ENCODE measurements at places on chromosomes 2 and 18. TPM values are rescaled to one million over a fixed set of nuclear protein-coding genes. Genes with fewer than 3 reads are reported as not detected.

- H3K27ac ChIP-seq = no peak overlapping the region
- H3K4me1 ChIP-seq = peaks cover 20% of the 10 kb centered on the region
- no peak for DNase-seq
- no peaks in the 10 kb centered on the region for H3K27me3 ChIP-seq
- H3K36me3 ChIP-seq = no peaks in the 10 kb centered on the region
These were observed 77.3 kb downstream of the XDH start for GRCh38 chr2:31337197-31337596.

DNA sequence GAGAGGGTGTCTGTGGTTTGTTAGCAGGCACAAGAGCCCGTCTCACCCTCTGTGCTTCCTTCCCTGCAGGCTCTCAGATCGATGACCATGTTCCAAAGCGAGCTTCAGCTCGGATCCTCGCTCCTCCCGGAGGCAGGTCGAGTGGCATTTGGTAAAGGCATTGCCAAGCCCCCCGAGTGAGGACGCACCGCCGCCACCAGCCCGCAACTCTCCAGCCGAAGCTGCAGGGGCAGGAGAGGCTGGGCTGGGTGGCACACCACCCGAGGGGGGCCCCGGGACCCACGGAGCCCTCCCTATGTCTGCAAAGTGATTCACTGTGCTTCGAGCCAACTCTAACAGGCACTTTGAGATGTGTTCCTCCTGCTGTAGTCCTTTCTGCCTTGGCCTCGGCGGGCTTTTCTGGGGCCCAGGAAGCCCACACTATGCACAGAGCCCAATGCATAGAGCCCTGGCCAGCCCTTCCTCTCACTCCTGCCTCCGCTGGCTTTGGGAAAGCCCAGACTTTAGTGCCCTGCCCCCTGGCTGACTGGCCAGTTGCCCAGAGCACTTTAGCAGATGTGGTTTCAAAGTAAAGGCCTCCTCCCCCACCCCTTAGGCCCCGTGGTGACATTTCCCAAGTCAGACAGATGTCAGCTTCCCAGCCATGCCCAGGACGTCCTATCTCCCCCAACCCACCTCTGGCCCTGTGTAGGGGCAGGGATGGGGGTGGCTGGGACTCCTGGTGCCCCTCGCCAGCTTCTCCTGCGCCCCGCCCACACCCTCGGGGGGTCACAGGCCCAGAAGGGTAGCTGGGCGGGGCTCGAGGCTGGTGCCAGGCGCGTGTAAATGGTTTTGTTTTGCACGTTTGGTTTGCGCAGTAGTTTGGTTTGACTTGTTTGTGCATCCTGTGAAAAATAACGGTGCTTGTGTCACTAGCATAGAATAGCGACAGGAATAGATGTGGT is 23.3 kb upstream of the MAPRE3 start:
- peaks cover 81% of the 10 kb centered on the region for H3K27me3 ChIP-seq
- no peaks in the 10 kb centered on the region for H3K4me1 ChIP-seq
- DNase-seq = peak; percentile 52
- H3K4me3 ChIP-seq = no peak overlapping the region

GRCh38 chr2:117855886-117856285 is 41.4 kb downstream of the DDX18 start:
- H3K27ac ChIP-seq = no peak overlapping the region
- H3K4me1 ChIP-seq = peaks cover 13% of the 10 kb centered on the region
- DNase-seq = no peak
- no peaks in the 10 kb centered on the region for H3K36me3 ChIP-seq
- peaks cover 35% of the 10 kb centered on the region for H3K27me3 ChIP-seq

GRCh38 chr2:122023059-122023864 is 267.8 kb downstream of the TSN start:
- H3K27me3 ChIP-seq = peaks cover 27% of the 10 kb centered on the region
- no peak for DNase-seq
- H3K36me3 ChIP-seq = no peaks in the 10 kb centered on the region
- H3K4me1 ChIP-seq = peaks cover 11% of the 10 kb centered on the region
- H3K27ac ChIP-seq = no peak overlapping the region

DNA sequence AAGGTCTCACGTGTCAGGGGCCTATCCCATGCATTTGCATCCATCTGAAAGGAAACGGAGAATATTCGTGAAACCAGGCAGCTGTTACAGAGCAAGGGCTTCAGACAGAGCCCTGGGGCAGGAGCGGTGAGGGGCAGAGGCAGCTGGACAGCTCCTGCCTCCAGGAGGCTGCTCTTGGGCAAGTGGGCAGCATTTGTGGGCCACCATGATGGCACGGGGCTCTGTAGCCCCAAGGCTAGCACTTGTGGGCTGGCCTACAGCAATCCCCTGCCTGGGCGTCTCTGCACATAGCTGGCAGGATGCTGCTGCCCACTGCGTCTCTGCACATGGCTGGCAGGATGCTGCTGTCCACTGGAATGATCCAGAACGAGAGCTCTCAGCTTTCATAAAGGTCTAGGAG is 52.8 kb upstream of the PTMA start:
- H3K27ac ChIP-seq = no peak overlapping the region
- H3K36me3 ChIP-seq = no peaks in the 10 kb centered on the region
- no peaks in the 10 kb centered on the region for H3K4me1 ChIP-seq

GRCh38 chr18:11909591-11910026 is 1.5 kb upstream of the MPPE1 start:
- H3K36me3 ChIP-seq = peaks cover 26% of the 10 kb centered on the region
- H3K27me3 ChIP-seq = no peaks in the 10 kb centered on the region
- peaks cover 13% of the 10 kb centered on the region for H3K4me1 ChIP-seq
- DNase-seq = no peak

DNA sequence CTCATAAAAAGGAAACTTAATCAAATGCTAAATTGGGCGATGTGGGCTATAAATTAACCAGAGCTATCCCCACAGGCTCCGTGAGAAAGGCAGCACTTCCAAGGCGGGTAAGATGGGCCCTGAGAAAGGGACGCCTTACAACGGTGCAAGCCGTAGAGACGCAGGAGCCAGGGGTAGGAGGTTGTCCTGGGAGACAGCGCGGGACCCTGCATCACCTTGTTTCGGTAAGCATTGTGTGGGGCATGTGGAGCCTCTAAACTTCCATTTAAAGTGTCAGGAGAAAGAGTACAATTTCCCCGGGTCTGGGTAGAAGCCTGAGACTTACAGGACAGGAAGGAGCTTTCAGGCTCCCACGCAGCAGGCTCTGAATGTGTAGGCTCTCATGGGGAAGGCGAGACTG is 1.2 kb upstream of the PER2 start:
- peak overlapping the region; percentile 90 for H3K4me3 ChIP-seq
- peaks cover 53% of the 10 kb centered on the region for H3K36me3 ChIP-seq
- no peak for DNase-seq
- H3K27ac ChIP-seq = peak overlapping the region; percentile 97
- H3K27me3 ChIP-seq = peaks cover 1% of the 10 kb centered on the region
- peaks cover 61% of the 10 kb centered on the region for H3K4me1 ChIP-seq

DNA sequence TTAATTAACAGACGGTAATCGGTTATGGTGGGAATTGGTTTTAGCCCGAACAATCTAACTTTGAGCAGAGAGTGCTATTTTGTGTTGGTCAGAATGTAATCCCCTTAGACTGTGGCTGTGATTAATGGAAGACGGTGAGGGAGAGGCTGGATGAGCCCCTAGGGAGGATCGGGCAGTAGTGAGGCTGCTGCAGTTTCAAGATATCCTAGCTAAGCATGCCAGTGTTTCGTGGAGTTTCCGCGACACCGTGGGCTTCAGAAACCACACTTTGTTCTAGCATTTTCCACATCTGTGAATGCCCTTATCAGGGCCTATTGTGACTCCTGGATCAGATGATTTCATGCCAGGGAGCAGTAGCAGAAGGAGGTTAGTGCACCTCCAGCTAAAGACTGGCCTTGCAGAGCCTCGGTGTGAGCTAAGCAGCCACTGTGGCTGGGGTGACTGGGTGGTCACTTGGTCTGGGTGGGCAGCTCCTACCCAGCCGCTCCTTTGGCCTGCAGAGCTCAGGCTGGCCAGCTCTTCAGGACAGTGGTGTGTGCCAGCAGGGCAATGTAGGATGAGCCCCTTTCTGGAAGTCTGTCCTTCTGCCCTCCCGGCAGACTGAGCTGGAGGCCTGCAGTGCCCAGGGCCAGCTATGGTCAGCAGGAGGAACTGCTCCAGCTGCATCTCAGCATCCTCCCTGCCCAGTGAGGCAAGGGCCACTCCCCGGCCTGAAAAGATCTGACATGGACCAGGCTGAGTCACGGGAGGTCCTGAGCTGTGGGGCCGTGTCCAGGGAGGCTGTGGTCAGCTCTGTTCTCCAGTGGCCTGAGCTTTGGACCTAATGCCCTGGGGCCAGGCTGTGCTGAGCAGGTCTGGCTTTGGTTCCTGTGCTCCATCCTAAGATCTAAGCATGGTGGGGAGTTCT is 142.6 kb upstream of the GPC1 start:
- no peak overlapping the region for H3K27ac ChIP-seq
- no peaks in the 10 kb centered on the region for H3K4me1 ChIP-seq
- no peak for DNase-seq

DNA sequence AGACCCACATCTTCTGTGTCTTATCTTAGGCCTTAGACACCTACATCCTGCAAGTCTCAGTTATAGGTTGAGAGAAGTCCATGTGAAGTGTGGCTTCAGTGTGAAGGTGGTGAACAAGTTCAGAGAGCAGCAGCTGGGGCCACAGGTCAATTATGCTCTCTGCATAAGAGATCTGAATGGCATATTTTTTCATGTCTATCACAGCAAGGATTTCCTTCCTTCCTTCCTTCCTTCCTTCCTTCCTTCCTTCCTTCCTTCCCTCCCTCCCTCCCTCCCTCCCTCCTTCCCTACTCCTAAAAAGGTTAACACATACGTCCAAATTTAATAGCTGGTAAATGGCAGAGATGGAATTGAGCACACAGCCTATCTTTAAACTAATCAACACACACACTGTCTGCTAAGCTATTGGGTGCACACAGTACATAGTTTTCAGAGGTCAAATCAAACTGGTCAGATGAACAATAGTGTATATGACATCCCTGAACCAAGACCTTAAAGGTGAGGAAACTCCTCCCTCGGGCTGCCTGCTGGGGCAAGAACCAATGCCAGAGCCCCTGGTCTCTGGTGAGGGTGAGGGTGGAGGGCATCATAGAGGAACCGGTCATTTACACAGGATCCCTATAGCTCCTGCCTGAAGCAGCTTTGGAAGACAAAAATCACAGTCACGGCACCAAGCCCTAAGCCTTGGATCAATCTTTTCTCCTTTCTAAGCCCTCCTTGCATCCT is 240.9 kb downstream of the ICOS start:
- no peak overlapping the region for H3K4me3 ChIP-seq
- peaks cover 44% of the 10 kb centered on the region for H3K27me3 ChIP-seq
- H3K36me3 ChIP-seq = no peaks in the 10 kb centered on the region
- no peak for DNase-seq

- peak; percentile 44 for DNase-seq
- H3K36me3 ChIP-seq = peaks cover 7% of the 10 kb centered on the region
- H3K27ac ChIP-seq = peak overlapping the region; percentile 88
- H3K4me1 ChIP-seq = no peaks in the 10 kb centered on the region
- H3K27me3 ChIP-seq = no peaks in the 10 kb centered on the region
These were observed 11.6 kb upstream of the EIF2AK2 start for GRCh38 chr2:37168217-37168981.

- peak; percentile 24 for DNase-seq
- no peak overlapping the region for H3K27ac ChIP-seq
- H3K36me3 ChIP-seq = no peaks in the 10 kb centered on the region
- no peaks in the 10 kb centered on the region for H3K4me1 ChIP-seq
- peaks cover 33% of the 10 kb centered on the region for H3K27me3 ChIP-seq
These were observed 71.3 kb upstream of the ACKR3 start for GRCh38 chr2:236498369-236498768.

DNA sequence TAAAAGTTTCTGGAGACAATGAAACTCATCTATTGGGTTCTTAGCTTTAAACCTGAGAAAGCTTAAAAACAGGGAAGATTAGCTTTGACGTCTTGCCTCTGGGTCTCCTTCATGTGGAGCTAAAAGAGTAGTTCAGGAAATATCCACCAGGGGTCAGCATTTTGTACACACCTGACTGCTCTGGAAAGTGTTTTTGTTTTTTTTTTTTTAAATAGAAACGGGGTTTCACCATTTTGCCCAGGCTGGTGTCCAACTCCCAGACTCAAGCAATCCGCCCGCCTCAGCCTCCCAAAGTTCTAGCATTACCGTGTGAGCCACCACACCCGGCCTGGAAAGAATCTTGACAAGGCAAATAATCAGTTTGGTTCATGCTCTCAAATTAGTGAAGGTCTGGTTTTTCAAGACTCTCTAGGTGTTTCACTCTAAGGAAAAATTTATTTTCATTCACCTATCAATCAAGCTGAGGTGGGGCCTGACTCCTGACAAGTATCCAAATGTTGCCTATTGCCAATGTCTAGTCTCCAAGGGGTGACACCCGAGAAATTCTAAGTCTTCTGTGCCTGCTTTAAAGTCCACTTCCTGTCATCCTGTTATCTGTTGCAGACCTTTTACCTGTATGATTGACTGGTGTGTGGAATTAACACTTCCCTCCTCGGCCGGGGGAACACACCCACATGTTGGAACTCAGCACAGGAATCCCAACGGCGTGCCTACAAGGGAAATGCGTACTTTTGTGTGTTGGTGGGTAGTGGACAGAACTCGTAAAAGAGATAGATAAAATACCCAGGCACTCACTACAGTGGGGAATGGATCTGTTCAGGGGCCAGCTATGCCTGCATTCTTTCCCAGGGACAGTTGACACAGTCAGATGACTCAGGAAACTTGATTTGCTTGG is 11.3 kb downstream of the IL1RN start:
- DNase-seq = peak; percentile 77
- H3K36me3 ChIP-seq = no peaks in the 10 kb centered on the region
- H3K27ac ChIP-seq = no peak overlapping the region
- H3K27me3 ChIP-seq = no peaks in the 10 kb centered on the region

The CRYGC gene
- not detected for total RNA-seq

Data from Calu3 (cell line).